ENCODE measurements at places on chromosomes 3 and 15. TPM values are rescaled to one million over a fixed set of nuclear protein-coding genes. Genes with fewer than 3 reads are reported as not detected.

- DNase-seq: no peak
Measured at GRCh38 chr3:104323226-104323625, 1043.5 kb upstream of the ALCAM start.

GRCh38 chr3:177238686-177239216 is 41.5 kb upstream of the TBL1XR1 start:
- DNase-seq: no peak

GRCh38 chr3:192843119-192843518 is 74.5 kb downstream of the MB21D2 start:
- DNase-seq: no peak

GRCh38 chr3:71258116-71258515 is 325.4 kb downstream of the FOXP1 start:
- DNase-seq: no peak

DNA sequence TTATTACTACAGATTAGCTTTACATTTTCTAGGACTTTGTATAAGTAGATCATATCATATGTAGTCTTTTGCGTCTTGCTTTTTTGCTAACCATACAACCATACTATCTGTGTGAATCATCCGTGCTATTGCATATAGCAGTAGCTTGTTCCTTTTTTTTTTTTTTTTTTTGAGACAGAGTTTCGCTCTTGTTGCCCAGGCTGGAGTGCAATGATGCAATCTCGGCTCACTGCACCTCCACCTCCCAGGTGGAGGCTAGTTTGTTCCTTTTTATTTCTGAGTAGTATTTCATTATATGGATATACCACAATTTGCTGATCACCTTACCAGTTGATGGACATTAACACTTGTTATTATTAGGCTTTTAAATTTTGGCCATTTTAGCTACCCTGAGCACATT is 54.5 kb upstream of the TBL1XR1 start:
- DNase-seq: peak; percentile 52

GRCh38 chr15:92899601-92899947 is 550 bp upstream of the CHD2 start:
- no peak for DNase-seq

DNA sequence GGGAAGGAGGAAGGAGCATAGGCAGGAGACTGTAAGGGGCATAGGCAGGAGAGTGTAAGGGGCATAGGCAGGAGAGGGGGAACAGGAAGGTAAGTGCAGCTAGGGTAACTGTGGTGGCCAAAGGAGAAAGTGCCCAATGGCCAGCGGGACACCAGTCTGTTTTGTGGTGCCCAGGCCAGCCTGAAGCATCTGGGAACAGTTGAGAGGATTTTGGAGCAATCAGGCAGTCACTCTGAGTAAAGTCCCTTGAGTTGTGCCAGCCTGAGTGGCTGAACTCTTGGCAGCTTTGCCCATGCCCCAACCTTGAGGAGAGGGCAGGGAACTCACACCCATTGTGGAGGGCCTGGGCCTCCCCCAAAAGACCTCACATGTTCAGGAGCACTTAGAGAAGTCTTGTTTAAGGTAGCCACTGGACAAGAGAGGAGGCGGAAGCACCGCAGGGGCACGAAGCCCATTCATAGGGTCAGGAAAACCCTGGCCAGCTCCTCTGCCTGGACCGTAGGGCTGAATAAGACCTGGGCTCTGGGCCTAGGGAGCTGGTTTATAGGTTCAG is 3.5 kb upstream of the TGM5 start:
- DNase-seq: no peak

DNA sequence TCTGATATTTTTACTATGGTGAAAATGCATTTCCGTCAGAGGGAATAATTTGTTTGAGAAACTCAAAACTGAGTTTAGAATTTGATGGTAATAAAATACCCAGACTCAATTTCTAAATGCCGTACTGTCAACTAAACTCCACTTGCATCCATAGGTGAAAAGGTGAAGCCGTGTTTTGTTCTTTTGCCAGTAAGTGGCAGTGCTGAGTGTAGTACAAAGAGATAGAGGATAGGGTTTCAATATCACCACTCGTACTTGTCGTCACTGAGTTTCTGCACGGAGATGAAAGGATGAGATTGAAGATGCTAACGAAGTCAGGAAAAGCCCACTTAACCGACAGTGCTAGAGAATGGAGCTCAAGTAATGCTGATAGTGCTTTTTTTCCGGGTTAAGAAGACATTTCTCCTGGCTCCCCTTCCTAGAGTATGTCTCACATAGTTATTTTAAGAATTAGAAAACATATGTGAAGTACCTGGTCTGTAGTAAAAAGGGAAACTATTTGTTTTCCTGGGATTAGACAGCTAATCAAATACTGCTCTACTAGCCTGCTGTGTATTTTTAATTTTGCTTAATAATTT is 345.1 kb downstream of the IL5RA start:
- peak; percentile 7 for DNase-seq

DNA sequence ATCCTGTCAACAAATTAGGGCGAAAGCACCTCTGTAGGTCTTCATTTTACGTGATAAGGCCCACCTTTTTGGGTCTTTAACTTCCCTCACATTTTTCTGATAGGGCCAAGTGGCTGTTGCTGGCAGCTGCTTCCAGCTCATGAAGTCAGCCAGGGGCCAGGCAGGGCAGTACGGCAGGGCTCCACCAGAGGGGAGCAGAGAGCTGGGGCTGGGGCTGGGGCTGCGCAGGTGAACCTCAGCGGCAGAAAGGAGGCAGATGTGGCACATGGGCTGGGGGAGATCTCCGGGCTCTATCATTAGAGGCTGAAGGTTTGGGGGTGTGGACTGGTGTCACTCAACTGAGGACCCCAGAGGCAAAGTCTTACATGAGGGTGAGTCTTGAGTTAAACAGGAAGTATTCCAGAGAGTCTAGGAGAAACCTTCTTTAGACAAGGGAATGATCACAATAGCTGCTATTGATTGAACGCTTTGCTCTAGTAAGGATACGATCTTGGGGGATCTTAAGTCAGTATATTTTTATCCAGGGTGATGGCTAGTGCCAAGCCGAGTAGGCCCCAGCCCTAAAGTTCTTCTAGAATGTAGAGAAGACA is 62.8 kb upstream of the MEX3B start:
- peak; percentile 65 for DNase-seq

PLS1 gene
- polyA plus RNA-seq: 0.13 TPM

XCR1 gene
- polyA plus RNA-seq: 0.06 TPM

Data from B cell (primary cell).